CD14-positive monocyte (primary cell): ENCODE measurements at places on chromosomes 3 and 15. TPM values are rescaled to one million over a fixed set of nuclear protein-coding genes. Genes with fewer than 3 reads are reported as not detected.
A peak's percentile ranks its signal among the peaks of the same experiment; 100 is the strongest.

The GOLGA8T gene
- polyA plus RNA-seq: 0.11 and 0.27 TPM in 2 replicates

The MYLK gene
- polyA plus RNA-seq: 0.23 and 0.35 TPM in 2 replicates

The EFHB gene
- polyA plus RNA-seq: 0.80 TPM

The HTR3E gene
- polyA plus RNA-seq: not detected

The GOLGA8F gene
- not detected for polyA plus RNA-seq

The IL17RB gene
- not detected for polyA plus RNA-seq

The FHIT gene
- polyA plus RNA-seq: 2.2 and 3.2 TPM in 2 replicates

The FES gene
- 157 TPM for polyA plus RNA-seq

The ABHD2 gene
- polyA plus RNA-seq: 37.3 TPM

The SV2B gene
- not detected in 2 replicates for polyA plus RNA-seq

DNA sequence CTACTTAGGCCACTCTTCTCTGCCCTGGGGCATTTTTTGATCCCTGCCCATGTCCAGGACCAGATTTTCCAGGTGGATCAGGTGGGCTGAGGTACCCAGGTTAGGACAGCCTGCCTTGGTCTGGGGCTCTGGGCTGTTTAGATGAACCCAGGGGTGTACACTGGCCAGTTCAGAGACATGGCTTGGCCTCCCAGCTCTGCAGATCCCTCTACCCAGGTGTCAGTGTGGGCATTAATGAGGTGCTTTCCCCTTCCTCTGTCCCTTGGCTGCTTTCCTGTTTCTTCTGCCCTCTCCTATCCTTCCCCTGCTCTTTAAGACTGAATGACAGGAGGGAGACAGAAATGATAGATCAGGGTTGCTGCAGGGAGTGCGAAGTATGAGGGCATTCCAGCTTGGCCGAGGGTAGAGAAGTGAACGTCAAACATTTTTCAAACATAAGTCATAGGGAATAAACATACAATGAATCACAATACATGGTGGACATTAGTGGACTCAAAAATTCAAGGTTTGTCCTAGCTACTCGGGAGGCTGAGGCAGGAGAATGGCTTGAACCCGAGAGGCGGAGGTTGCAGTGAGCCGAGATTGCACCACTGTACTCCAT, 30.5 kb downstream of the RTP1 start:
- DNase-seq: no peak
- no peak overlapping the region for H3K27ac ChIP-seq
- H3K36me3 ChIP-seq: no peaks in the 10 kb centered on the region
- no peaks in the 10 kb centered on the region for H3K4me1 ChIP-seq
- no peaks in the 10 kb centered on the region for H3K27me3 ChIP-seq

DNA sequence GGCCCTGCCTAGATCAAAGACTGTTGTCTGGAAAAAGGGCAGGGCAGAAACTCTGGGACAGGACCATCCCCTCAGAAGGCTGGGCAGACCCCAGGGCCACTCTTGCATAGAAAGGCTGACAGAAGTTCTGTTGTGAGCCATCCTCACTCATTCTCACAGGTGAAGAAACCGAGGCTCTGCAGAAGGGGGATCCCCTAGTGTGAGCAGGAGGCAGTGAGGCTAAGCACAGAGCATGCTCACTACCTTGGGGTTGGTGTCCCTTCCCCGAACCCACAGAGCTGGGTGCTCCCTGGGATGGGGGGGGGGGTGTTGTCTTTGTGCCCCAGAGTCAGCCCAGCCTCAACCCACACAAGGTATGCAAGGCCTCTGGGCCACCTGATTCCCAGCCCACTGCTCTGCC, 50.9 kb upstream of the TMEM115 start:
- no peak overlapping the region for H3K27ac ChIP-seq

DNA sequence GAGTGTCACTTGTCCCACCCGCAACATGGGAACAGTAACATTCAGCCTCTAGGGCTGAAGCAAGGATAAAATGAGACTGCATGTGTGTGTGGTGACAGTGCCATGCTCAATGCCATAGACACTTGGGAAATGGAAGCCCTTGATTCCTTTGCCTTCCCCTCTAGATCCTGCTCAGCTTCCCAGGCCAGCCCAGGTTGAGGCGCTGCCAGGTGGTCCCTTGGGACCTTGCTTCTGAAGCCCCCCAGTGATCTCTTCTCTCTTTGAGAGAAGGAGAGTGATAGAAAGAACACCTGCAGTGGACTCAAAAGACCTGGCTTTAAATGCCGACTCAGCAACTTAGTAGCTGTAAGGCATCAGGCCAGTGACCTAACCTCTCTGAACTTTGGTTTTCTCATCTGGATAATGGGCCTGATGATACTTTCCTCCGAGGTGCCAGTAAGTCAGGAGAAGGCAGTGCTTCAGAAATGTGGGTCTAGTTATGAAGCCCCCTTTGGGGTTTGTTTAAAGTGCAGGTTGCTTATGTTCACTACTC, 144.5 kb downstream of the RPLP1 start:
- H3K4me3 ChIP-seq: no peak overlapping the region
- H3K4me1 ChIP-seq: peaks cover 27% of the 10 kb centered on the region
- DNase-seq: no peak

GRCh38 chr3:149460117-149460516, 14.4 kb upstream of the TM4SF4 start:
- no peaks in the 10 kb centered on the region for H3K27me3 ChIP-seq
- no peak overlapping the region for H3K27ac ChIP-seq
- H3K4me3 ChIP-seq: no peak overlapping the region
- no peak for DNase-seq
- peaks cover 11% of the 10 kb centered on the region for H3K4me1 ChIP-seq

- no peaks in the 10 kb centered on the region for H3K27me3 ChIP-seq
- H3K36me3 ChIP-seq: no peaks in the 10 kb centered on the region
- no peak overlapping the region for H3K4me3 ChIP-seq
- no peaks in the 10 kb centered on the region for H3K4me1 ChIP-seq
Observed at GRCh38 chr15:80893777-80894176, 95.8 kb downstream of the MESD start.

DNA sequence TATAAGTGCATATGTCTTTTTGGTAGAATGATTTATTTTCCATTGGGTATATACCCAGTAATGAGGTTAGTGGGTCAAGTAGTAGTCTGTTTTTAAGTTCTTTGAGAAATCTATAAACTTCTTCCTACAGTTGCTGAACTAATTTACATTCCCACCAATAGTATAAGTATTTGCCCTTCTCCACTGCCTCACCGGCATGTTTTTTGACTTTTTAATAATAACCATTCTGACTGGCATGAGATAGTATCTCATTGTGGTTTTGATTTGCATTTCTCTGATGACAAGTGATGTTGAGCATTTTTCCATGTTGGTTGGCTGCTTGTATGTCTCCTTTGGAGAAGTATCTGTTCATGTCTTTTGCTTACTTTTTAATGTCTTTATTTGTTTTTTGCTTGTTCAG, 94.1 kb upstream of the TP63 start:
- H3K36me3 ChIP-seq: no peaks in the 10 kb centered on the region
- H3K4me3 ChIP-seq: no peak overlapping the region
- no peak overlapping the region for H3K27ac ChIP-seq
- no peak for DNase-seq

GRCh38 chr3:10002951-10003350, 16.3 kb upstream of the EMC3 start:
- H3K27me3 ChIP-seq: no peaks in the 10 kb centered on the region
- H3K36me3 ChIP-seq: peaks cover 36% of the 10 kb centered on the region
- no peak for DNase-seq
- H3K27ac ChIP-seq: no peak overlapping the region
- no peak overlapping the region for H3K4me3 ChIP-seq

- no peak overlapping the region for H3K27ac ChIP-seq
- no peaks in the 10 kb centered on the region for H3K36me3 ChIP-seq
- no peaks in the 10 kb centered on the region for H3K4me1 ChIP-seq
- no peak overlapping the region for H3K4me3 ChIP-seq
Observed at GRCh38 chr3:183128709-183129108, 29.4 kb upstream of the MCCC1 start.

- DNase-seq: peak; percentile 53
- no peak overlapping the region for H3K4me3 ChIP-seq
- H3K27me3 ChIP-seq: no peaks in the 10 kb centered on the region
- H3K36me3 ChIP-seq: peaks cover 11% of the 10 kb centered on the region
Observed at GRCh38 chr3:49671291-49672288, 2.6 kb upstream of the APEH start.

DNA sequence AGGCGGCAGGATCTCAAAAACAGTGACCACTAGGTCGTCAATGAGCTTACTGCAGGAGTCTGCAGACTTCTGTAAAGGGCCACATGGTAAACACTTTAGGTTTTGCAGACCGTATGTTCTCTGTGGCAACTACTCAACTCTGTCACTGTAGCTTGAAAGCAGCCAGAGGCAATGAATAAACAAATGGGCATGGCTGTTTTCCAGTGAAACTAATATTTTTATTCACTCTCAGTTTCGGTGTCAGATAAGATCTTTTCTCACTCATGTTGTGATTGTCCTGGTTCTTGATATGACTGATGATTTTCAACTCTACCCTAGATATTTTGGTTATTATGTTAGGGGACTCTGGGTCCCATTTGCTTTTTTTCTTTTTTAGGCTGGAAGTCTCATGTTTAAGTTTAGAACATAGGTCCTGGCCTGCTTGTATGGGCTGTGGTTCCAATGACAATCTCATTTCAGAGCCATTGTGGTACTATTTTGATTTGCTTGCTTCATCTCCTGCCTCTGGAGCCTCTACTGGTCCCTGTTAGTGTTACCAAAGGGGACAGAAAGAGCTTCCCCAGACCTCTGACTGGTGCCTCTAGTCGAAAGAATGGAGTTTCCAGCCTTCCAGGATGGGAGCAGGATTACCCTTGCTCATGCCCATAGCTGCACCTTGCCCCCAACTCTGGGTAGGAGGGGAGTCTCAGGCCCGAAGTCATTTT, 222.0 kb downstream of the STT3B start:
- no peaks in the 10 kb centered on the region for H3K4me1 ChIP-seq
- H3K4me3 ChIP-seq: no peak overlapping the region
- H3K27me3 ChIP-seq: no peaks in the 10 kb centered on the region
- H3K27ac ChIP-seq: no peak overlapping the region

DNA sequence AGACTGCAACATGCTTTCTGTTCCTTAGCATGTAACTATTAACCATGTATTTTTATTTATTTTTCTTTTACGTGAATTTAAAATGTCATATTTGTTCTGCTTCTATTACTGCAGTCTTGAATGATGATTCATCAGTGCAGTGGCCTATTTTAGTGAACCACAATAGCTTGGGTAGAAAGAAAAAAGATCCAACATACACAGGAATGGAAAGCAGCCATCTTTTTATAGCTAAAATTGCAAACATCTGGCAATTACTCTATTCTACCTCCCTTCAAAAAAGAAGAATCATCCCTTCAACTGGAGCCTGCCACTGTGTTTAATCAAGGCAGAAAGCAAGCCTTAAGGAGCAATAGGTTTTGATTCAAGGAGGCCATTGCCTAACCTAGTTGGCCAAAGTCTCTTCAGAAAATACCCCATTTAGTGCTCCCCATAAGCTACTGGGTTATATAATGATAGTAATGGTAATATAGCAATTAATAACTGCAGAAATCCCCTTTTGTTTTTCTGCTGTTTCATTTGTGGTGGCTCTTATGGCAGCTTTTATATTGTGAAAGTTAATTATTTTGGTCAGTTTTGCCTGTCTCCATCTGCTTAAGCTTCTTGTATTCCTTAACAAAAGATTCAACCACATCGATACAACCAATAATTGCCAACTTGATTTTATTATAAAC, 267.3 kb downstream of the LPP start:
- H3K27ac ChIP-seq: peak overlapping the region; percentile 93
- no peak for DNase-seq
- H3K4me1 ChIP-seq: peaks cover 59% of the 10 kb centered on the region
- no peaks in the 10 kb centered on the region for H3K27me3 ChIP-seq

DNA sequence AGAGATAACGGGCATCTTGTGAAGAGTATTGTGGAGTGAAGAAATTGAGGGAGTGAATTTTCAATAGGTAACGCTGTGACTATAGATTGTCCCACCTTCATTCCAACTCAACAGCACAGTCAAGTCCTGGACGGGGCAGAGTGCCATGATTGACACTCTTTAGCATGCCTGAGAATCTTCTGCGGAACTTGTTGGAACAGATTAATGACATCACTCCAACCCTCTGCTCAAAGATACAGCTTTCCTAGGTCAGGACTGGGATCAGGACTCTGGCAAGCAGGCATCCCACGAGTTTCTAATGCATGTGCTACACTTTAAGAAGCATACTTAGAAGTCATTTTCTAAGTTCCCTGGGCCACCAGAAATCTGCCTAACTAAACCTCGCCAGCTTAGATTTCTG, 267.6 kb upstream of the CFAP20DC start:
- no peaks in the 10 kb centered on the region for H3K4me1 ChIP-seq
- no peak overlapping the region for H3K4me3 ChIP-seq
- no peaks in the 10 kb centered on the region for H3K36me3 ChIP-seq
- H3K27me3 ChIP-seq: no peaks in the 10 kb centered on the region
- no peak for DNase-seq

DNA sequence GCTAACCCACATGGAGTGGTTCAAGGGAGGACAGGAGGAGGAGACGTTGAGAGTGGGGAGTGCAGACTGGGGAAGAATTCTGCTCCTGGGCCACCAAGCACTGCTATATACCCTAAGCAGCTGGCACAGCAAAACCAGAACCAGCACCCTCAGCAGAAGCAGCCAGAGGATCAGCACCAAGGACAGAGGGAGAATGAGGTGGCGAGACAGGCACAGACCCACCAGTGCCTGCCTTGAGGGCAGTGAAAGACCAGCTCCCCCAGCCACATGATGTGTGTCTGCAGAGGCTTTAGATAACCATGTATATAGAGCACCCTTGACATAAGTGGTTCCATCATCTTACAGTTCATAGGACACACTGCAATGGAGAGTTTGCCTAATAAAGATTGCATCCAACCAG, 319.0 kb downstream of the GABRB3 start:
- H3K27ac ChIP-seq: no peak overlapping the region
- no peak for DNase-seq
- H3K4me3 ChIP-seq: no peak overlapping the region

- H3K27me3 ChIP-seq: no peaks in the 10 kb centered on the region
- no peak for DNase-seq
- no peak overlapping the region for H3K27ac ChIP-seq
- no peaks in the 10 kb centered on the region for H3K4me1 ChIP-seq
- H3K4me3 ChIP-seq: no peak overlapping the region
Observed at GRCh38 chr3:115340586-115340985, 193.5 kb upstream of the ZBTB20 start.

- DNase-seq: no peak
- H3K27me3 ChIP-seq: no peaks in the 10 kb centered on the region
- H3K27ac ChIP-seq: no peak overlapping the region
Observed at GRCh38 chr3:100954199-100954935, 38.9 kb downstream of the ABI3BP start.

GRCh38 chr3:171206283-171206682, 179.8 kb upstream of the SLC2A2 start:
- no peak for DNase-seq
- H3K4me1 ChIP-seq: no peaks in the 10 kb centered on the region
- no peaks in the 10 kb centered on the region for H3K36me3 ChIP-seq
- no peak overlapping the region for H3K27ac ChIP-seq

GRCh38 chr3:50243543-50243895, 7.5 kb downstream of the GNAI2 start:
- no peak for DNase-seq
- H3K27ac ChIP-seq: peak overlapping the region; percentile 100
- H3K36me3 ChIP-seq: peaks cover 37% of the 10 kb centered on the region
- peaks cover 99% of the 10 kb centered on the region for H3K4me1 ChIP-seq
- no peaks in the 10 kb centered on the region for H3K27me3 ChIP-seq
- peak overlapping the region; percentile 38 for H3K4me3 ChIP-seq
